ENCODE measurements at places on chromosomes 3 and 15.

DNA sequence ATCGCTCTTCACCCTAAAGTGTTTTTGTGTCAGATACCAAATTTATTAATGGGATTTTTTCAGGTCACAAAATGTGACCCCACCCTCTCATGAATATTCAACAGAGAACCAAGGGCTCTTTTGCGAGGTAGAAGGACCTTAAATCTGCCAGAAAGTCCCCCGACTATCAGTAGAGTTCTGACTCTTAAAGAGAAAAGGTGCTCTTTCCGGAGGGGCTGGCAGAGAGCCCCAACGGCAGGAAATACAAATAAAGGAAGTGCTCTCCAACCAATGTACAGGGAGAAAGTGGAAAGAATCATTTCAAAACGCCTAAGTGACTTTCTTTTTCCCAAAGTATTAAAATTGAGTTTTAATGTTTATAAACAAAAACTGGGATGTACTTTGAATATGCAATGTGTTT, 517.2 kb downstream of the FOXP1 start:
- DNase-seq: no peak

DNA sequence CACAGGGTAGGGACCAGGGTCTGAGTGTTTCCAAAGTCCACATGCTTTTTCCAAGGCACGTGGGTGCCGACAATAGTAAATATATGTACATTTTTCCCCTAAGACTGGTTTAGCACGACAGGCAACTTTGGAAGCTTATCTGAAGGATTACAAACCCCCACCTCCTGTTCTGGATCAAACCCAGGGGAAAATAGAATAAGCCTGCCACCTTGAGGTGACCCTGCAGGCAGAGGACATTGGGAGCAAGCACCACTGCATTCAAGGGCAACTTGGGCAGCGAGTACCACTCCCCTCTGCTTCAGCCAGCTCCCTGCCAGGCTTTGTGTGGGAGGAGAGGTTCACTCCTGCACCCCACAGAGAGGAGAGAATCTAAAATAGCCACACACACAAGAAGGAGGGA, 44.8 kb downstream of the KBTBD12 start:
- DNase-seq: peak; percentile 41

DNA sequence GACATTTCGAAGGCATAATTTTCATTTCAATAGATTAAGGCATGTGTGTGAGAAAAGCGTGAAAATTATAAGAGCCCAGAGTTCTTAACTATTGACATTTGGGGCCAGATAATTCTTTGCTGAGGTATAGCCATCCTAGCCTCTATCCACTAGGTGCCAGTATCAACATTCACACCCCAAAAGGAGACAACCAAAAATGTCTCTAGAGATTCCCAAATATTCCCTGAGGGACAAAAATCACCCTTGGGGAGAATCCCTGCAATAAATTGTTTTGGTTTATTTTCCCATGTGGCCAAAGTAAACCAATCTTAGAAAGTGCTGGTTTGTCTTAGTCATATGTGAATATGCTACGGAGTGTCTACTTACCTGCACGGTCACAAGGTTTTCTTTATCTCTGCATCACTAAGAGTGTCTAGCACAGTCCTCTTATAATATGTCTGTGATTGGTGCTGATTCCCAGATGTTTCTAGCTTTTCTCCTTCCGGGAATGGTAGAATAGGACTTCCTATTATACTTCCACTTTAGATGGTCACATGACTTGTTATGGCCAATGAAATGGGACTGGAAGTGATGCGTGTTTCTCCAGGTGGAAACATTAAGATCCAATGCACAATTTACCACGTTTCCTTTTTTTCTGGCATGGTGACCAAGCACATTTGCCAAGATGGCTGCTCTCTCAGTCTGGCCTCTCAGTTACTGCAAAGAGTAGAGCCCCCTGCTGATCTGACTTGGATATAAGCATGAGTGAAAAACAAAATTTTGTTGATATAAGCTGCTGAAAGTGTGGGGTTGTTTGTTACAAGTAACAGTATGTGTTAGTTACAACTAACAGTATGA, 8.0 kb upstream of the KBTBD8 start:
- DNase-seq: peak; percentile 22

GRCh38 chr15:63104727-63105126, 16.9 kb upstream of the LACTB start:
- peak; percentile 53 for DNase-seq

GRCh38 chr15:74040109-74040850, 42.1 kb downstream of the GOLGA6A start:
- DNase-seq: peak; percentile 81

GRCh38 chr15:65377976-65378366, at the start of gene IGDCC3:
Gene IGDCC3 (minus strand): TSS chr15:65378002. CDS start chr15:65377788, 214 bp downstream.
- DNase-seq: no peak

GRCh38 chr3:56297281-56297840, 170.9 kb downstream of the ERC2 start:
- no peak for DNase-seq

DNA sequence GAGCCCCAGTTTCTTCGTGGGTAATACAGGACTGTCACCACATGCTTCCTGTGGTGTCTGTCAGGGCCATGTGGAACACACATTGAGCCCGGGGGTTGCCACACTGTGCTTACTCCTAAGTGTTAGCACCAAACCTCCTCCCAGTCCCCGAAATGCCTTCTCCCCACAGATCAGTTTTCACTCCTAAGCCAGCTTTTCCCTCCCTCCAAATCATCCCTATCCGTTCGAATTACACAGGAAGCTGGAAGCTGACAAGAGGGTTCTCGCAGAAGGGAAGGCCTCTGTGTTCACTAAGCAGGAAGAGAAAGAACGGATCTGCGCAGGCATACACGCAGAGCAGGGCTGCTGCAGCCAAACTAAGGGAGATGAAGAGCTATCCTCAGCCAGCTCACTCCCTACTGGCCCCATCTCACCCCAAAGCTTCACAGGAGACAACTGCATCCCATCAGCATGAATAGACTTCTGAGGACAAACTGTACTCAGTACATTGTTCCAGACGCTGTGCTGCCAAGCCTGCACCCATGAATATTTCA, 32.3 kb downstream of the XXYLT1 start:
- DNase-seq: no peak

GRCh38 chr3:183275418-183275817, 22.4 kb downstream of the B3GNT5 start:
- DNase-seq: peak; percentile 77
